ENCODE measurements at places on chromosomes 5 and 9.

GRCh38 chr5:156879665-156880285 is 29.7 kb downstream of the PPP1R2B start:
- no peak for DNase-seq

DNA sequence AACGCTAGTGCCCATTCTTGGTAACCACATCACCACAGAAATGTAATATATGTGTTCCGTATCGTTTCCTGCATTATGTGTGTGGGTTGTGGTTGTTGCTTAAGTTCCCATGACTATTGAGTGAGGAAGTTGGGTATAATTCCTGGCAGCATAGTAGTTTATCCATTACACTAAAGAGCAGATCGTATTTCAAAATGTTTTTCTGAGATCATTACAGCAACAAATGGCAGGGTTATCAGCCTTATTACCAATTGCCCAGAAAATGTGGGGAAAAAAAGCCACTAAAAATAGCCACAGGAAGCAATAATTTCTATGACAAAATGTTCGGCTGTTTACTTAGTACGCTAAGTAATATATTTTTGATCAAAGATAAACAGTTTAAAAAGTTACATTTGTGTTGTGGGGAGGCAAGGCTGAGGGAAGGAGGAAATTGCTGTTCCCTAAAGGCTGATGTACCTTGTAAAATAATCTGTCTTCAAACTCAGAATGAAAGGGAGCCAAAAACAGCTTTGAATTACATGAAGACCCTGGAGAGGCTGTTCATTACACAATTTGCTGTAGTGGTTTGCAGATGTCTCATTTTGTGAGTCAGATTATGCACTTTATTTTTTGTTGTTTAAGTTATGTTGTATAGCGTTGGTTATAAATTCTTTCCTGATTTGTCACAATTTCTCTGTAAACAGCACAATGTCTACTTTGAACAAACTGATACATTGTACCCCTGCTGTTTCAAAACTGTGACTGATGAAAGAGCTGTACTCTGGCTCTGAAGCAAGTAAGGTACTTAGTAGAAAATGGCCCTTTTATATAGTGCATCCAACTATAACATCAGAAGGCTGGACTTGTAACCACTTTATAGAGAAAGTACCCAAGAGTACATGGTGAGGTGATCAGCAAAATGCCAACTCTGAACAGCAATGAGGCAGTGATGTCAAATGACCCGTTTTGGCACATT is 1028.5 kb downstream of the NR2F1-AS1 start:
- no peak for DNase-seq

DNA sequence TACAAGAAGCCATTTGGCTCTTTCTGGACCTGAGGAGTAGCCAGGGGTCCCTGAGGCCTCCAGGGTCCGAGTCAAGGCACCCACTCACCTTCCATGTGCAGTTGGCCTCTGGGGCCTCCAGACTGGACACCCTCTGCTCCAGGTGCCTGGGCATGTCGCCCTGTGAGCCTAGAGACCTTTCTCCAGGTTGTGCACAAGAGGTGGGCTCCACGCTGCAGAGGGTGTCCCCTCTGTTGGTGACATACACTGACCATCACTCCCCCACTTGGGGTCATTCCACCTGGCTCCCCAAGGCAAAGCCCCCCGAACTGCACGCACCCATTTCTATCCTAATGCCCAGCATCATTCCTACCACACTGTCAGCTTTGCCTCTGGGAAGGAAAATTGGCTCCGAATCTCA is 48.8 kb downstream of the RASGEF1C start:
- DNase-seq: no peak

DNA sequence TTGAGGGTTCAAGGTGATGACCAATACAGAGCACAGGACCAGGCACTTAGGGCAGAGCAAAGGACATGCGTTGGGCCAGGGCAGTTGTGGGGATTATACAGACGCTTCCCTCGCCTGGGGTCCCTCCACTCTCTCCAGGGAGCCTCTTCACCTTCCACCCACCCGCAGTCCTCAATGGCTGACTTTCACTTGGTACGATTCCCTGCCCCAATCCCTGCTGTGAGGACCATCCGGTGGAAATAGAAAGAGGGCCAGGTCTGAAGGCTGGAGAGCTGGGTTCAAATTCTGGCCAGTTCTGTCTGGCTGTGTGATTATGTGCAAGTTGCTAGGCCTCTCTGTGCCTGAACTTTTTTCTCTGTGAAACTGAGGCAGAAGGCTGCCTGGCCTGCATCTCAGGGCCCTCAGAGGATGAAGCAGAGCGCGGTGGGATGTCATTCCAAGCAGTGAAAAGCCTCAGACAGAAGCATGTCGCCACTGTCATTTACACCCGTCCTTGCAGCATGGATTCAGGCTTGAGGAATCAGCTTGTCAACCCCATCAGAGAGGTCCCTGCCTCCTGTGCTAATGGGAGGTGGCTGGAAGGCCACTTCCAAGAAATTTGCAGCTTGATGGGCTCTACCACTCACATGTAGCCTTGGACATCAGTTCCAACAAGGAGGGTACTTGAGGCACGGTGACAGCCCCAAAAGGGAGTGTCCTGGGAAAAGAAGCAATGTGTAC is 206.6 kb upstream of the IER5L start:
- DNase-seq: no peak

GRCh38 chr9:103037508-103038477 is 42.7 kb downstream of the CYLC2 start:
- no peak for DNase-seq

GRCh38 chr9:34574571-34574970 is 15.0 kb downstream of the CNTFR start:
- no peak for DNase-seq

GRCh38 chr5:93850311-93850710 is 108.9 kb upstream of the POU5F2 start:
- DNase-seq: no peak

DNA sequence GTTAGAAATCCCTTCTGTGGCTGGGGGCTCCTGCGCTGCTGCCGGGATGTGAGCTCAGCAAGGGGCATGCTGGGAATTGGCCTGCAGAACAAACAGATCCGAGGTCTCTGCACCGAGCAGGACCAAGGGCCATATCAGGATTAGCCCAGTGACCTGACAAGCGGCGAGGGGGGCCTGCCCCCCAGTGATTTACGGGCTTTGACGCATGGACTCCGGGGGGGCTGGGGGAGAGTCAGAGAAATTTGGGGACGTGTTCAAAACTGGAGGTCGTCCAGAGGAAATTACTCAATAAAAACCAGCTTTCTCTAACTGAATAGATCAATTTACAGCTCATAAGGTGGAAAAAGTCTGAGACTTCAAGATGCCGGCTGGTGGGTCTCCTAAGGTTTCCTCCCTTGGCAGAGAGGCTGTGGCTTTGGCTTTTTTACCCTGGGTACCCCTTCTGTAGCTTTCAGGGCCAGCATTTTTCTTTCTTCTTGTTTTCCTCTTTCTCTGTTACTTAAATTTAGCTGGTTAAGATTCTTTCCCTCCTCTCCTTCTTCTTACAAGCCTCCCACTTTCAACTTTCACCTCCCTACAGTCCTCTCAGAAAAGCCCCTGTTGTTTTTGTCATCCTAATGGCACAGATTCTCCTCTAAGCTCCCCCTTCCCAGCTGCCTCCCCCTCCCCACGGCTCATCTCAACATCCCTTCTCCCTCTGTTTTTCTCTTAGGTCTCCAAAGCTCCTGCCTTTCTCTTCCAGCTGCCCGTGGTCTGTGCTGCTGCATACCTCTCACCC is 551.0 kb downstream of the CCDC171 start:
- DNase-seq: no peak

GRCh38 chr5:151004499-151004898 is 15.9 kb upstream of the GPX3 start:
- no peak for DNase-seq

DNA sequence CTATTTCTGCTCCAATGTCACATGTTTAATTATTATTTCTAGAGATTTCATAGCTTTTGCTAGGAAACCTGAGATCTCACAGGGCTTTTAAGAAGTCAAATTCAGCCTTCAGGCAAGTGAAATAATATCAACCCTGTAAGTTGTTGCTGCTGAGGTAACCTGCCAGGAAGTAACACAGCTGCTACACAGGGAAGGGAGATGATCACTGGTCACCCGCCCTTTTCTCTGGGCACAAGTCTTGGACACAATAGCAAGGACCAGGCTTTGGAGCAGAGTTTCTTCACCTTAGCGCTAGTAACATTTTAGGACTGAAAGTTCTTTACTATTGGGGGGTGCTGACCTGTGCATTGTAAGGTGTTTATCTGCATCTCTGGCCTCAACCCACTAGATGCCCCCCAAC is 50.1 kb downstream of the PTTG1 start:
- DNase-seq: no peak

GRCh38 chr5:134543820-134544614 is 18.5 kb downstream of the JADE2 start:
- DNase-seq: peak; percentile 20

DNA sequence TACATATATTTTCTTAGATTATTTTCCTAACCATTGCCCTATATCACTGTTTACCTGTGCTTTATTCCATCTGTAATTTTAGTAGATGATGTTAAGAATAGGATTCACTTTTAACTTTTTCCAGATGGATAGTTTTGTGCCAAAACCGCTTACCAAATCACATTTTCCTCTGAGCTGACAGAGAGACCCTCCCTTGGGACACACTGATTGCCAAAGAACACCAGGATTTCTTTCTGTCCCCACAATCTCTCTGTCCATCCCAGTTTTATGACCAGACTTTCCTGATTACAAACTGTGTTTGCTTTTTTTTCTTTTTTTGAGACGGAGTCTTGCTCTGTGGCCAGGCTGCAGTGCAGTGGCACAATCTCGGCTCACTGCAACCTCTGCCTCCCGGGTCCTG is 81.3 kb upstream of the SPATA31C2 start:
- no peak for DNase-seq

DNA sequence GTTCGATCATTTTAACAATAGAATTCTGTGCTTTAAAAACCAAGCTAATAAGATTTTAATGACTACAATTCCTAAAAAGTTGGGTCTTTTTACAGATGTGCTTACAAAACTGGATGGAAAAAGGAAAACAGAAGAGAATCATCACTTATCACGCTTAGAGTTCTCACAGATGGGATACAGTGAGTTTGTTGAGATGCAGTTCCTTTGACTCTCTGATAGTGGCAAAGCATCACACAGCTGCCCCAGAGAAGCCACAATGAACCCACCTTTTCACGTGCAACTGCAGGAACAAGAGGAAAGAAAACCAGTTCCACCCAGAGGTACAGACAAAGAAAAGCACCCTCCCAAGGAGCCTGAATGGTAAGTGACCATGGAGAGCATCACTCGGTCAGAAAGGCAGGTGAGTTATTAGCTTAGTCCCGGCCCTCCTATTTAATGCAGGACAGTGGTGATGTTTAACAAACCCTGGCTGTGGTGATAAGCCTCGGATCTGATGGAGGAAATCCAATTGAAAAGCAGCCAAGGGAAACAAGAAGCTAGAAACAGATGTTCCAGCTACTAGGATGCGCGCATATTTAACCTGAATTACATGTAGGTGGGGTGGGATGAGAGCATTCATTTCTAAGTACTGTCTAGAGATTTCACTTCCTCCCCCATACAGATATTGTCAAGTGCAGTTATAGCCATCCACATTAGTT is 167.7 kb downstream of the TARS1 start:
- no peak for DNase-seq

DNA sequence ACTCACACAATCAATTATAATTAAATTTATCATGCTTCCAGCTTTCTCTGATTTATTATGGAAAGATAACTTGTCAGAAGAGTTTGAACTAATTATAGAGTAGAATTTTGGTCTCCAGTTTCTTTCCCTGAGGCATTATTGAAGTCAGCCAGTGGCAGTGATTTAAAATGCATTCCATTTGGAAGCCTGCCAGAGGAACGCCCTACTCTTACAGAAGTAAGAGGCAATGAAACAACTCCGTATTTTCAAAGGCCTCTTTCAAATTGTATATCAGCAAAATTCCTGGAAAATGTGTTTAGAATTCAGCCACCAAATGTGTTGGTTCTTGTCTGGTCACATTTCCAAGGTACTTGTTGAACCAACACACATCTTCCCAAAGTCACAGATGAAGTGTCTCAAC is 640.9 kb downstream of the SEMA5A start:
- DNase-seq: no peak

- DNase-seq: peak; percentile 8
These were observed 24.5 kb downstream of the CAVIN4 start for GRCh38 chr9:100602342-100602801.

DNA sequence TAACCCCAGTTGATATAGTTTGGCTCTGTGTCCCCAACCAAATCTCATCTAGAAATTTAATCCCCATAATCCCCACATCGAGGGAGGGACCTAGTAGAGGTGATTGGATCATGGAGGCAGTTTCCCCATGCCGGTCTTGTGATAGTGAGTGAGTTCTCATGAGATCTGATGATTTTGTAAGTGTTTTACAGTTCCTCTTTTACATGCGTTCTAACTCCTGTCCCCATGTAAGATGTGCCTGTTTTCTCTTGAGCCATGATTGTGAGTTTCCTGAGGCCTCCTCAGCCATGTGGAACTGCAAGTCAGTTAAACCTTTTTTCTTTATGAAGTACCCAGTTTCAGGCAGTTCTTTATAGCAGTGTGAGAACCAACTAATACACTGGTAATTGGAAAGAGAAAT is 73.6 kb downstream of the CDH12 start:
- no peak for DNase-seq

DNA sequence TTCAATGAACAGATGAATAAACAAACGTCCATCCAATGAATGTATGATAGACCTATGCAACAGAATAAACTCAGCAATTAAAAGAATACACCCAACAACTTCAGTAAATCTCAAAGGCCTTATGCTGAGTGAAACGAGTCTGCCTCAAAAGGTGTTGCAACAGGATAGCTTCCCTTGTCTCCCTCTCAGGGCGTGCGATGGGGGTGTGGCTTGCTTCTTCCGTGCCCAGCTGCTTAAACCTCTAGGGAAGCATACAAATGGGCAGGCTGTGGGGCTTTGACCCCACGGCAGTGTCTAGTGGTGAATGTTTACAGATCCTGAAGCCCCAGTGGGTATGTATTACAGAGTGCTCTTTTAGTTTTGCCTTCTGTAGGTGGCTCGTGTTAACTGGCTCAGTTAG is 87.0 kb upstream of the CCL21 start:
- DNase-seq: no peak

DNA sequence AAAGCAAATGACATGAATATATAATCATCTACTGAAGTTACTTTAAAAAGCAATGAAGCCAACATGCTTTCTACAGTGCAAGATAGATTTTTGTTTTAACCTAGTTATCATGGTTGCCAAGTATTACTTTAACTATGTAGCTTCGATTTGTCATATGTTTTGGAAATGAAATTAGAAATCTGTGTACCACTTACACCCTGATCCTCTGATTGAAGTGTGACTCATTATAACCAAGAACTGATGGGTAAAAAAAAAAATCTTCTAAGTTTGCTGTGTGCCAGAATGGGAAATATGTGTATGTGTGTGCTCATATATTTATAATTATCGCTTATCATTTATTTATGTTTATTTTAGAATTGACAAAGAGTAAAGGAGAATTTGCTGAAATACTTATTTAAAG is 9.1 kb upstream of the CDC42SE2 start:
- DNase-seq: no peak

- no peak for DNase-seq
These were observed 381.8 kb upstream of the ADAMTSL1 start for GRCh38 chr9:18092138-18092537.

DNA sequence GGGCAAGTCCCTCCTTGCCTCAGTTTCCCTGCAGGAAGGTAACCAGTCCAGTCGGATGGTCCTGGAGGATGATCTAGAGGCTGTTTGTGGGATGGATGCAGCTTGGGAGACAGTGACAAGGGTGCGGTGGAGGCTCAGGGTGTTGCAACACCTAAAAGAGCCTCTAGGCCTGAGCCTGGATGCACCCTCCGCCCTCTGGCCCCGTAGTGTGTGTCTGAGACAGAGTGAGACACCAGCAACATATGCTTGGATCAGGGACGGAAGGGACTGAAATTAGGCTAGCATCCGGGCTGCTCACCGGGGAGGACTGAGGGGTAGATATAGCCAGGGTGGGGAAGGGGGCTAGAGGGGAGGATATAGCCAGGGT is 1.1 kb downstream of the CRAT start:
- DNase-seq: peak; percentile 14

Data from DND-41 (cell line).